ENCODE measurements at places on chromosomes 3 and 15.
A peak's percentile ranks its signal among the peaks of the same experiment; 100 is the strongest.

DNA sequence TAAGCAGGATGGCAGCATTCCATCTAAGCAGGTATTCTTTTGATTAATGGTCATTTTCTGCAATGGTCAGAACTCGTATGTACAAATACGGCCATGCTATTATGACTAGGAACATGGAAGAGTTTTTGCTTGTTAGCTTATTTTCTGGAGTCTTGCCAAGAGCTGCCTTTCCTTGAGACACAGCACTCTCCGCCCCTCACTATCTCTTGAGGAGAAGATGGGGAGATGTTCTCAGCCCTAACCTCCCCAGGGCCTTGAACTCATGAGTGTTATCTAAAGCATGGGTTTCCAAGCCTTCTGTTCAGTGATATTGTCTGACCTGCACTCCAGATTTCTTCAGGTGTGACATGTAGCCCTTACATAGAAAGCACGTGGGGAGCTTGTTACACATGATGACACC is 65.9 kb upstream of the ACTC1 start:
- DNase-seq = no peak

- DNase-seq = no peak
These were observed 116.6 kb downstream of the SLCO3A1 start for GRCh38 chr15:91970142-91970541.

DNA sequence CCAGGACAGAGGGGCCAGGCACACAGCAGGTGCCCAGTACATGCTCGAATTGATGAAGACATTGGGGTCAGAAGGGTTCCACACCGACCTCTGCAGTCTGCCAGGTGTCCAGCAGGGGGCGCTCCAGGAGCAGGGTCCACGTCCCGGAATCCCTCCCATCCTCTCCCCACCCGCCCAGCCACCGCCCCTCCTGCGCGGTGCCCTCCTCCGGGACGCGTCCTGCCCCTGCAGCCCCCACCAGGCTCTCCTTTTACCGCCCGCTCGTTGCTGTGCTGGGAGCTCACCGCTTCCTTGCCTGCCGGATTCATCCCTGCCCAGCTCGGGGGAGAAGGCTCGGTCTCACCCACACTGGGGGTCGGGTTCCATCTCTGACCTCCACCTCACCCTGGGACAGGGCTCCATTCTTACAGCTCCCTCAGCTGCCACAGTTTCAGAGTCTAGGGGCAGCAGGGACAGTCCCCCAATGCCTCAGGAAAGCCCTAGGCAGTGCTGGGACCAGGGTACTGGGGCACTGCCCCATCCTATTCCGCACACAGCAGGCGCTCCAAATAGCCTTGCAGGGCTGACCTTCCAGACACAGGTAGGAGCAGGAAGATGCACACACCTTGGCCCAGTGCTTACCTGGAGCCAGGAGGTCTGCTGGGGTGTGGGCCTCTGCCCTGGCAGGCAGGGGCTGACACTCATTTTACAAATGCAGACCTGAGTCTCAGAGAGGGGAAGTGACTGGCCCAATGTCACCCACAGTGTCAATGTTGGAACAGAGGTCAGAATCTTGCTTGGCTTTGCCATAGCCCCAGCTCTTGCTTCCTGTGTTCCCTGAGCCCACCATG is 31.0 kb downstream of the GRIP2 start:
- DNase-seq = peak; percentile 39

GRCh38 chr3:188874576-188874975 is 297.2 kb upstream of the TPRG1 start:
- DNase-seq = no peak

GRCh38 chr3:8444883-8445282 is 56.7 kb upstream of the LMCD1 start:
- no peak for DNase-seq

DNA sequence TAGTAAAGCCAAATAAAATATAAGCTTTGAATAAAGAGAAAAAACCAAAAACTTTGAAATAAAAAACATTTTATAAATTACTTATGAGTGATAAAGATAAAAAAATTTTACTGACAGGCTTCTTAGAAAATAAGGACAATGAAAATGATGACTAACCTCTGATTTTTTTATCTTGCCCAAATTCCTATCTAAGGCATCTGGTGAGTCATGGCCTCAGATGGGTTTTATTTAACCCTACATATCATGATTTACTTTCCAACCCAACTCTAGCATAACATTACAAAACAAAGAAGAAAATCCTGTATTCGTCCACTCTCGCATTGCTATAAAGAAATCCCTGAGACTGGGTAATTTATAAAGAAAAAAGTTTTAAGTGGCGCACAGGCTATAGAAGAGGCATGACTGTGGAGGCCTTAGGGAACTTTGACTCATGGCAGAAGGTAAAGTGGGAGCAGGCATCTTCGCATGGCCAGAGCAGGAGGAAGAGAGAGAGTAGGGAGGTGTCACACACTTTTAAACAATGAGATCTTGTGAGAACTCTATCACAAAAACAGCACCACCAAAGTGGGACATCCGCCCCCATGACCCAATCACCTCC is 152.1 kb downstream of the NEK10 start:
- DNase-seq = no peak

DNA sequence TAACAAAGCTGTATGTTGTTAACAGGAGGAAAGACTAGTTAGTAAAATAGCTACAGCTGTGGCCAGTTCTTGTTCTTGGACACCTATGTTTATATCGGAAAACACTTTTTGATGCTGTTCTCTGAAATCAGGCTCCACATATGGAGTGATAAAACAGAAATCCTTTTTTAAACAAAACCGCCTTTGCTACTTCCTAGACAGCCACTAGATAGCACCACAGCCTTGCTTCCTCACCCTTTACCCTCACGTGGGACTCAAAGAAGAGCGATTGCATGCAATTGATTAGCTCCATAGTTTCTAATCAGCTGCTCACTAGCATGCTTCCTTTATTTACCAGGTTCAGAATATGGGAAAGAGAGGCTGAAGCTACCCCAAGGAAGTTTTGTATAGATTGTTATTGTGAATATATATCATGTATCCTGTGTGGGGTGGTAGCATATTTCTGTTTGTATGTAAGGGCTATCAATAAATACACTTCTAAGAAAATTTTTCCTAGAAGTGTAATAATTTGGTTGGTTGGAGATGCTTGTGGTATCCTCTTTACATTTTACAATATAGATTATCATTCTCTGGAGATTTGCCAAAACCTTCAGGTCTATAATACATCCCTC is 4.3 kb upstream of the MTFMT start:
- DNase-seq = no peak

DNA sequence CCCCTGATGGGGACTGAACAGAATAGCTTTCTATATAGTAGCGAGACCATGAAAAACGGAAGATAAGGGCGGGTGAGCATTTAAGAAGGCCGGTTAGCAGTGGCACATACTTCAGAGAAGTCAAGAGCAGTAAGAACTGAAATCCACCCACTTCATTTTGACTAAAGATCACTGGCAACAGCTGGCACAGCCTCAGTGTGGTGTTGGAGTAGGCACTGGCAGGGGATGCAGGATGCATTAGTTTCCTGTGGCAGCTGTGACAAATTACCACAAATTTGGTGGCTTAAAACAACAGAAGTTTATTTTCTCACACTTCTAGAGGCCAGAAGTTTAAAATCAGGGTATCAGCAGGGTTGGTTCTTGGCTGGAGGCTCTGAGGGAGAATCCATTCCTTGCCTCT is 176.5 kb downstream of the ADAMTSL3 start:
- no peak for DNase-seq

- DNase-seq = no peak
These were observed 11.4 kb downstream of the FAM107A start for GRCh38 chr3:58565621-58566397.

GRCh38 chr3:59432665-59433064 is 382.8 kb upstream of the CFAP20DC start:
- no peak for DNase-seq

- DNase-seq = no peak
These were observed 59.2 kb upstream of the IGSF10 start for GRCh38 chr3:151520105-151520504.

GRCh38 chr3:126158912-126159454 is 21.4 kb downstream of the ALDH1L1 start:
- no peak for DNase-seq

- no peak for DNase-seq
These were observed 269.4 kb upstream of the ROPN1 start for GRCh38 chr3:124261306-124261705.

GRCh38 chr15:100275641-100276040 is 66.1 kb downstream of the ADAMTS17 start:
- no peak for DNase-seq

DNA sequence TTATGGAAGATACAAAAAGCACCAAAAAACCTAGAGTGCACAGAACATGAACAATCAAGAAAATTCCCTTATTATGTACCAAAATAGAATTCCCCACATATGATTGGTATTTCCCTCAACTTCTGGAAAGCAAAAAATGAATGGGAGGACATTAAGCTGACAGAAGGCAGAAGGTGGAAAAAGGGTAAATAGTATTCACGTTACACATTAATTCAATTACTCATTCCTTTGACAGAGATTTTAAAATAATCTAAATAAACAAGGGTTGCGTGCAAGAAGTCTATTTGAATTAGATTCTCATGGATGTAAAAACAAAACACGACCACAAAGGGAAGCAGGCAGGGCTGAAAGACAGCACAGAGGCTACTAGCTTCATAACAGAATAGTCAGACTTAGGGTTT is 260.5 kb upstream of the ZPLD1 start:
- DNase-seq = no peak

Measured in CMK (cell line).